ENCODE measurements at places on chromosomes 2 and 18. TPM values are rescaled to one million over a fixed set of nuclear protein-coding genes. Genes with fewer than 3 reads are reported as not detected.

DNA sequence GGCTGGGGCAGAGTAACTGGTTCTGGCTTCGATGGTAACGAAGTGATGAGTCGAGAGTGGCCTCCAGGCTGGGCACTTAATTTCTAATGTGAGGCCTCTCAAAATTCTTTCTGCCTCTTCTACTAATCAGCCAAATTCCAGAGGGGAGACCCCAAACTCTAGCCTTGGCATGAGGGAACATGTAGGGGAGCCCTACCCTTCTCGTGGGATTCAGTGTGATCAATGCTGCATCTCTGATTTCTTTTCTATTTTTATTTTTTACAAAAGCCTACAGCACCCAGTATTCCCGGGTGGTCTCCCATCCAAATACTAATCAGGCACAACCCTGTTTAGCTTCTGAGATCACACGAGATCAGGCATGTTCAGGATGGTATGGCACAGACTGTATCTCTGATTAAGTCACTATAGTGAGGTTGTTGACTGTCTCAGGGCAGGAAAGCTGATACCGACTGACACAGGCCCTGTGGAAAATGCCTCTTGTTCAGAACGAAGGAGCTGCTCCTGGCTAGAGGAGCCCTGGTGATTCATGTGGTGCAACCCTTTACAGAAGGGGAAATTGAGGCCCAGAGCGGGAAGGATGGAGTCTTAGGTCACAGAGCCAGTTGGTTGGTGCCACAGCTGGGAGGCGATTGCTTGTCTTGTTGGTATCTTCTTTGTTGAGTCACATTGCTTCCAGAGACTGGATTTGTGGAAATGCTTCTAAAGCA, 126.3 kb upstream of the HS6ST1 start:
- DNase-seq, result no peak

GRCh38 chr2:232489516-232490220, 2.0 kb upstream of the ECEL1 start:
- no peak for DNase-seq

GRCh38 chr2:199455545-199456382, 2.0 kb downstream of the SATB2 start:
- DNase-seq, result no peak

GRCh38 chr2:217834744-217835513, 167.9 kb downstream of the TNS1 start:
- no peak for DNase-seq

GRCh38 chr18:44974174-44974573, 293.5 kb downstream of the SETBP1 start:
- DNase-seq, result no peak

- no peak for DNase-seq
These were observed 55.1 kb downstream of the TGFA start for GRCh38 chr2:70498528-70498927.

GRCh38 chr2:180279581-180279980, 272.5 kb upstream of the CWC22 start:
- no peak for DNase-seq

DNA sequence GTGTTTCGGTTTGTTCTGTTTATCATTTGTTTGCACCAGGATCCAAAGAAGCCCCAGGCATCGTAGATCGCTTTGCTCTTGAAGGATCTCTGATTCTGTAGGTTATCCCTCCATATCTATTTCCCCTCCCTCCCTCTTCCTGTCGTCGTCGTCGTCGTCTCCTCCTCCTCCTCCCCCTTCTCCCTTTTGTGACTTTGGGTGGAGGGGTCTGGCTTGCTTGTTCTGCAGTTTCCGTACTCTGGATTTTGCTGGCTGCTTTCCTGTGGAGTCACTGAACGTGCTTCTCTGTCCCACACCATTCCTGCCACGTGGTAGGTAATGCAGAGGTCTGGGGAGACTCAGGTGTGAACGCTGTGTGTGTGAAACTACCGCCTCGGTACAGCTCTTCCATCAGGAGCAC, 225.0 kb downstream of the LDLRAD4 start:
- no peak for DNase-seq

- no peak for DNase-seq
These were observed 11.8 kb upstream of the TEX51 start for GRCh38 chr2:126886916-126887280.

GRCh38 chr2:157691695-157692094, 63.0 kb upstream of the ACVR1C start:
- DNase-seq, result no peak

DNA sequence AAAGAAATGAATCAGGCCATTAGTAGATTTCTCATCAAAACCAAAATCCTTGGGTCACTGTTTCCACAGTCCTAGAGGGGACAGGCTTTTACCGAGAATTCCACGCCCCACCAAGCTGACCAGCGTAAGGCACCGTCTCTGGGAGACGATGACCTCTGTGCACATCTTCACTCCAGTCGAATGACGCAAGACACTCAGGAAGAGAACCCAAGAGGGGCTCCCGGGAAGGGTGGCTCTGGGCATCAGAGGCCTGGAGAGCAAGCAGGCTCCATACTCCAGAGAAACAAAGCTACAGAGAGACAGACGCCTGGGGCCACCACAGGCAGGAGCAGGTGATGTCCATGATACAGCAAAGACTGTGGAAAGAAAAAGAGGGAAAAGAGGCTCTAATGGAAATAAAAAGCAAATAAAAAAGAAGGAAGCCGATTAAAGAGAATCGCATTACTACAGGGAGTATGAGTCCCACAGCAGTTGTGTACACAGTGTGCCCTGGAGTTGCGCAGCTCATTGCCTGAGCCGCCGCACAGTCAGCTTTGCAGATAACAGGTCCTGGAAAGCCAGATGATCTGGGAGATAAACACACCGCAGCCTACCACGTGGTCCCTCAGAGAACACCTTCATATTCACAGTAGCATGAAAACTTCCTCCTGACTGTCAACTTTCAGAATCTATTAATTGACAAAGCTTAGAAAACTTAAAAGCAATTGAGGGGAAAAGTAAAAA, 572.7 kb upstream of the SALL3 start:
- DNase-seq, result no peak

GRCh38 chr2:191942739-191943103, 95.8 kb upstream of the CAVIN2 start:
- no peak for DNase-seq

GRCh38 chr2:18722101-18722500, 132.7 kb upstream of the NT5C1B start:
- DNase-seq, result no peak

GRCh38 chr2:155583674-155584195, 748.8 kb downstream of the NR4A2 start:
- no peak for DNase-seq

DNA sequence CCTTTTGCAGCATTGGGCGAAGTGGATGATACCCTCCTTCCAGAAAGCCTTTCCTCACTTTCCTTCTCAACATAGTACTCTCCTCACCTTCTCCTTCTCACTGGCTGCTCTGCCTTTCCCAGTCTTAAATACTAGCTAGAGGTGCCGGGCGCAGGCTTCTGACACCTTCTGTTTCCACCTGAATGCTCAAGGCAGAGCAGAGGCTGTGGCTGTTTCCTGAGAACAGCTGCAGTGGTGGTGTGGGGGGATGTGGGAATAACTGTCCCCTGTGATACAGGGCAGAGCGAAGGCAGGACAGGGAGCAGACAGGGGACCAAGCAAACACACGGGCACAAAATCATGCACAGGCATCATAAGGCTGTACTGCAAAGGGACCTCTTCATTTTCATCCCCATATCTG, 303.1 kb downstream of the SS18 start:
- no peak for DNase-seq

DNA sequence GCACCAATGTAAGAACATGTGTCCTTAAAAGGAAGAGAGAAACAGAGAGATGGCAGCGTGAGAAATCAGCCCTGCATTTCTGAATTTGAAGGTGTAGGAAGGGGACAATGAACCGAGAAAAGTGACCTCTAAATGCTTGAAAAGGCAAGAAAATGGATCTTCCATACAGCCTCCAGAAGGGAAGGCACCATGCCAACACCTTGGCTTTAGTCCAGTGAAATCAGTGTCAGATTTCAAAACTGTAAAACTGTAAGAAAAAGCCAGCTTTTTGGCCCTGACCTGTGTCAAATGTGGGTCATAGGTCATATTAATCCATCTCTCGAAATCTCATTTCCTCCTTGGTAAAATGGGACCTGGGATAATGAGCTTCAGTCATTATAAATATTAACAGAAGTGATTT, 762.3 kb downstream of the DCDC2C start:
- no peak for DNase-seq

DNA sequence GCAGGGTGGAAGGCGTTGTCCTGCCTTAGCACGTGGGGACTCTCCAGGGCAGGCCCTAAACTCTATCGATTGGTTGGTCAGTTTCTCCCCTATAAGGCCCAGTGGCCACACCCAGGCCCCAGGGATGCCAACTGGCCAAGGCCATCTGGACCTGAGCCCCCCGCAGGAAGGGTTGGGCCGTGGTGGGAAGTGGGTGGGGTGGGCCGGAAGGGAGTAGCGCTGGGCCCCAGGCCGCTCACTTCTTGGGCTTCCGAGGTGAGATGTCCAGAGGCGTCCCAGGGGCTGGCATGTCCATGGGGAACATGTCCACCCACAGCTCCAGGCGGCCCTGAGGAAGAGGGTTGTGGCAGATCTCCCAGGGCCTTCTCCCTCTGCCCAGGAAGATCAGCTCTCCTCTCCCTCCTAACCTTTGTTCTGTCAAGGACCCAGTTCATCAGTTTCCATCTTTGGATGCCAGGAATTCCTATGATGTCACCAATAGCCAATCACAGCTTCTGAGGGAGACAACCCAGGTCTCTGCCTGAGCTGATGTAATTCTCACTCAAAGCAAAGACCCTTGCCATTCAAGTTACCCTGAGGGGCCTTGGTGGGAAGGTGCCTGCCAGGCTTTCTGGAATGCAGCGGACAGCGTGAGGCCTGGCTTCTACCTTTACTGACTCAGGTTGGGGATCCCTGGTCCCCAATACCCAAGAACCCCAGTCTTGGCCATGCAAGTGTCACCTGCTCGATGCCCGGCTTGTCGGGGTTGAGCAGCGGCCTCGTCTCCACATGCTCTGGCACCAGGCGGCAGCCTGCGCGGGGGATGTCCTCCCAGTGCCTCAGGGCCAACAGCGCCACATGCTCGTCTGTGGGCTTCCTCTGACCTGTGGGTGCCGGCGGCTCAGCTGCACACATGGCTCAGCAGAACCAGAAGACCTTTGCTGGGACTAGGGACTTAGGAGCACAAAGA, 14.4 kb downstream of the OTOF start:
- DNase-seq, result no peak

GRCh38 chr18:67421651-67422050, 94.9 kb downstream of the DSEL start:
- DNase-seq, result no peak

- DNase-seq, result no peak
These were observed 38.0 kb downstream of the KYNU start for GRCh38 chr2:142915502-142915901.

Gene CASP8
- total RNA-seq, result 4.4 TPM

Gene FKBP1B
- 2.8 TPM for total RNA-seq

Gene KRTCAP3
- total RNA-seq, result 0.62 TPM

Gene OTOS
- total RNA-seq, result not detected

Gene UGT1A1
- not detected for total RNA-seq

Gene LBX2
- total RNA-seq, result 1.5 TPM

Gene TMEM150A
- total RNA-seq, result 7.6 TPM

Gene ERFE
- not detected for total RNA-seq

Gene POMC
- 9.5 TPM for total RNA-seq

Measured in heart right ventricle (tissue), 16 donors.